ENCODE measurements at places on chromosomes 2 and 18.

- peak; percentile 40 for DNase-seq
Observed at GRCh38 chr2:183248866-183249567, 124.8 kb downstream of the NUP35 start.

DNA sequence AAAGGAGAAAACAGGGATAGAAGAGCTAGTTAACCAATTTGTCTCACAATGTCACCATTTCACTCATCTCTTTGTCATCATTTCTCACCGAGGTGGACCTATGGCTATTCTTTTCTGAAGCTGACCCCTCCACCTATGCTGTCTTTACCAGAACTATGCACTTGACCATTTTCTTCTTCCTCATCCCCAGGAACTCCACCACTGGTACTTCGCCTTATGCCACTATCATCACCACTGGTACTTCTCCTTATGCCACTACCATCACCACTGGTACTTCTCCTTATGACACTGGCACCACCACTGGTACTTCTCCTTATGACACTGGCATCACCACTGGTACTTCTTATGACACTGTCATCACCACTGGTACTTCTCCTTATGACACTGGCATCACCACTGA is 745.8 kb upstream of the CHAC2 start:
- DNase-seq = no peak

- DNase-seq = no peak
Observed at GRCh38 chr2:98763209-98763951, 32.4 kb upstream of the MGAT4A start.

DNA sequence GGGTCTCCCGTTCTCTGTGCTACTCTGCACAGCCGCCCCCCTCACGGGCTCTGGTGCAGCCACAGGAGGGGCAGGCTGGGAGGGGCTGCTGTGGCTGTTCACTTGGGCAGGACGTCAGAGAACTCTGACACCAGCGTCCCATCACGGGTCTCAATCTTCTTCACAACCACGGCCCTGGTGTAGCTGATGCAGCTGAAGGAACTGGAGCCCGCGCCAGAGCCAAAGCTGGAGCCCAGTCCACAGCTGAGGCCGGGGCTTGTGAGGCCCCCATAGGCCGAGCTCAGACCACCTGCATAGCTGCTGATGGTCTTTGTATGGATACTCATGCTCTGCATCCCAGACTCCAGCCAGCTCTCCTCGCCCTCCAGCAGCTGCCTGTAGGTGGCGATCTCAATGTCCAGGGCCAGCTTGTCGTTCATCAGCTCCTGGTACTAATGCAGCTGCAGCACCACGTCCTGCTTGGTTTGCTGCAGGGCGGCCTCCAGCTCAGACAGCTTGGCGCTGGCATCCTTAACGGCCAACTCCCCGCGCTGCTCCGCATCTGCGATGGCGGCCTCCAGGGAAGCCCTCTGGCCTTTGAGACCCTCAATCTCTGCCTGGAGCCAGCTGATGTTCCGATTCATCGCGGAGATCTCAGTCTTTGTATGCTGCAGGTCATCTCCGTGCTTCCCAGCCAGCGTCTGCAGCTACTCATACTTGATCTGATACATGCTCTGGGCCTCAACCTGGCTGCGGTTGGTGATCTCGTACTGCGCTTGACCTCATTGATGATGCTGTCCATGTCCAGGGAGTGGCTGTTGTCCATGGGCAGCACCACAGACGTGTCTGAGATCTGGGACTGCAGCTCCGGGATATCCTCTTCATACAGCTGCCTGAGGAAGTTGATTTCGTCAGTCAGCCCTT is 7.4 kb upstream of the DUSP19 start:
- peak; percentile 70 for DNase-seq

DNA sequence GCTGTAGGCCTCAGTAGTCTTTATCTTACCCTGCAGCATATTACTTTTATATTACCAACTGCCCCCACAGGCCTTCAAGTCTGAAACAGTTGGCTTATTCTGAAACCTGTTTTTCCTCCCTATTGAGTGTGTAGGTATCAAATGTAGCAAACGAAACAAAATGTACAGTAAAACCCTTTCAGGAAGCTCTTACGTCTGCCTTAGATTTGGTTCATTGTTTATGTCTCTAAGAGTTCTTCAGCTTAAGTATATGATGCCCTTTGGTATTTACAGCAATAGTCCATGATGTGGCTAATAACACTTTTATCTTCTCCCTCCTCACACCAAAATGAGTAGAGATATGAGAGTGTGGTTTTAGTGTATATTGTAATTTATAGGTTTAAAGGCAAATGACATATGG is 108.8 kb downstream of the DOCK10 start:
- DNase-seq = no peak

GRCh38 chr18:61823595-61823994 is 69.2 kb downstream of the RNF152 start:
- no peak for DNase-seq

DNA sequence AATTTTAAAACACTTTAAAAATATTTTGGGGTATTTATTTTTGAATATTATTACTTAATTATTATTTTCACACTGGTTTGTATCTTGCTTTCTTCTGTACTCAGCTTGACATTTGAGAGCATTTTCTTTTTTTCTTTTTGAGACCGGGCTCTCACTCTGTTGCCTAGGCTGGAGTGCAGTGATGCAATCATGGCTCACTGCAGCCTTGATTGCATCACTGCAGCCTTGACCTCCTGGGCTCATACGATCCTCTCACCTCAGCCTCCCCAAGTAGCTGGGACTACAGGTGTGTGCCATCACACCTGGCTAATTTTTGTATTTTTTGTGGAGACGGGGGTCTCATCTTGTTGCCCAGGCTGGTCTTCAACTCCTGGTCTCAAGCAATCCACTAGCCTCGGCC is 79.9 kb upstream of the DLX2 start:
- DNase-seq = no peak

GRCh38 chr18:56433919-56434318 is 204.5 kb downstream of the TXNL1 start:
- no peak for DNase-seq

DNA sequence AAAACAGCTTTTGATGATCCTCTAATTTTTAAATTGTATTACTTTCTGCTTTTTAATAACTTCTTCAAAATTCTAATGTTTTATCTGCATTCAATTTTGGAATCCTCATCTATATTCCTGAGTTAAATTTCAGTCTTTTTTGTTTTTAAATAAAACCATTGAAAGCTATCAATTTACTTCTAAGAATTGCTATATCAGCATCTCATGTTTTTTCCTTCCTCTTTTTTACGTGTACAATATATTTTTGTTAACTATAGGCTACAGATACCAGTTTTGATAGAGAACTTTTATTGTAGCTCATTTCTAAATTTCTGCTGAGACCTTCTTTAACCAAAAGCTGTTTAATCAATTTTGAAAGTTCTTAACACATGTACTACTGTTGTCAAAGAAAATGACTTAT is 84.5 kb downstream of the SS18 start:
- no peak for DNase-seq

DNA sequence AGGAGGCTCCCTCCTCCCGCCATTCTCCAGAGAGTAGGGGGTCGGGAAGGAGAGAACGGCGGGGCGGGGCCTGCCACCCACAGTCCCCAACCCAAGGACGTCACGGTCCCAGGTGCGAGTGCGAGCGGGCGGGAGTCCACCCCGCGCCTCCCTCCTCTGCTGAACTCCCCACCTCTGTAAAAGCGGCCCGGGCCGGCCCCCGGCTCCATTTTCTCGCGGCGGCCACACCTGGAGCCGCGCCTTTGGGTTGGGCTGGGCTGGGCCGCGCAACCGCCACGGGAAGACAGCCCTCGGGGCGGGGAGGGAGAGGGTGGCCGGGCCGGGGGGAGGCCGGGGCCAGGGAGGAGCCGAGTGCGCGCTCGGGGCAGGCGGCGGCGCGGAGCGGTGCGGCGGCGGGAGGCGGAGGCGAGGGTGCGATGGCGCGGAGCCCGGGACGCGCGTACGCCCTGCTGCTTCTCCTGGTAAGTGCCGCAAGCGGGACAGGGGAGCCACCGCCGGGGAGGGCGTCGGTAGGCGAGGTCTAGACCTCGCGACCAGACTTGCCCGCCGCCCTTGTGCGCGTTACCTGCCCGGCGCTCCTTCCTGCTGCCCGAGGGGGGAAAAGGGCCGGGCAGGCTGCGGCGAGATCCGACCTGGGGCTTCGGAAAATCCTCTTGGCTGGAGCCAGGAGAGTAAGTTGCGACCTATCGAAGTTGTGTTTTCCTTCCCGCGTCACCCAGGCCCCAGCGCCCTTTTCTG is at the start of gene DSG2:
Gene DSG2, plus strand, starts transcription at position 342 of the 738 bp plus-strand sequence. Its CDS starts 75 bp downstream, at position 417.
- peak; percentile 11 for DNase-seq

DNA sequence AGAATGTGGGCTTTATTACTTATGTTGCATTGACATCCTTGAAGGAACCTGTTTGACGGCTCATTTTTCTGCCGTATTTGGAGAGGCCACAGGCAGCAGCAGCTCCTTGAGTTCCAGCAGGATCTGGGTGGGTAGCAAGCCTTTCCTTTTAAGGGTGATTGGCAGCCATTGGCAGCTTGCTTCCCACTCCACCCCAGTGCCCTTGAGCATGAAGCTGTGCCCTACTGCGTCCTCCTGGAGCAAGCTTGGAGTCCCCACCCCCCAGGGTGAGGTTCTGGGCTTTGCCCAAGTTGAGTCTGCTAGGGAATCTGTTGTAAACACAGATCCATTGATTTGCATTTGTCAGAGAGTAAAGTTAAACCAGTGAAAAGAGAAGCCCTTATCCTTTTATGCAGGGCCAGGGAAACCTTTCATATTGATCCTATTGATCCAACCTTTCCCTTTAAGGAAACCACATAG is 9.2 kb downstream of the ONECUT2 start:
- no peak for DNase-seq

- no peak for DNase-seq
Observed at GRCh38 chr2:98556344-98557033, 51.8 kb downstream of the COA5 start.

DNA sequence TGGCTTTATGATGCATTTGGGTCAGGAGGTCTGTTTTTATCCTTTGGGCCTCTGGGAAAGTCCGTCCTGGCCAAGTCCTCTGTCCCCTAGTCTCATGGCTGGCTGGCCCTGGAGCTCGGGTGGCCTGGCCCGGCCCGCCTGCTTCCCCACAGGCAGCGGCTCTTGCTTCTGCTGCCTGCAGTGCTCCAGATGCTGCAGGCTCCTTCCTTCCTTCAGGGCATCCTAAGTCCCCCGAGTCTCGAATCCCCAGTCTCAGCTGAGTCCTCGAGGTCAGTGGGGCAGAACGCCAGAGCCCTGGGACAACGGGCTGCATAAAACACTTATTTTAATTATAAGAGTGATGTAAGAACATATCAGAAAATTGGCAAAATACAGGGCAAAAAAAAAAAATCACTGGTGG is 71.2 kb downstream of the HPCAL1 start:
- DNase-seq = no peak

DNA sequence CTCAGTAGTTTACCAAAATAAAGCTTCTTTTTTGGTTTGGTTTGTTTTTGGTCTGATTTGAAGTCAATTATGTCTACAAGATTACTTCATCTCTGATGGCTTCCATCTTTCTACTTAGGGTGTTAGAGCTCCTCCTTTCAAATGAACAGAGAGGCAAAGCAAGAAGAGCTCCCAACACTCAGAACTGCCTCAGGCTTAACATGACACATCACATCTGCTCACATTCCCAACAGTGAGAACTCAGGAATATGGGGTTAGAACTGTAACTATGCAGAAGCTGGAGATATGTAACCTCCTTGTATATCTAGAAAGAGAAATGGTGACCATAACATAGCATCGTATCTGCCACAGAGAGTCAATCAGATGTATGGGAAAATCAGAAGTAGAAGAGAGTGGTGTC is 11.4 kb upstream of the LRATD1 start:
- no peak for DNase-seq

DNA sequence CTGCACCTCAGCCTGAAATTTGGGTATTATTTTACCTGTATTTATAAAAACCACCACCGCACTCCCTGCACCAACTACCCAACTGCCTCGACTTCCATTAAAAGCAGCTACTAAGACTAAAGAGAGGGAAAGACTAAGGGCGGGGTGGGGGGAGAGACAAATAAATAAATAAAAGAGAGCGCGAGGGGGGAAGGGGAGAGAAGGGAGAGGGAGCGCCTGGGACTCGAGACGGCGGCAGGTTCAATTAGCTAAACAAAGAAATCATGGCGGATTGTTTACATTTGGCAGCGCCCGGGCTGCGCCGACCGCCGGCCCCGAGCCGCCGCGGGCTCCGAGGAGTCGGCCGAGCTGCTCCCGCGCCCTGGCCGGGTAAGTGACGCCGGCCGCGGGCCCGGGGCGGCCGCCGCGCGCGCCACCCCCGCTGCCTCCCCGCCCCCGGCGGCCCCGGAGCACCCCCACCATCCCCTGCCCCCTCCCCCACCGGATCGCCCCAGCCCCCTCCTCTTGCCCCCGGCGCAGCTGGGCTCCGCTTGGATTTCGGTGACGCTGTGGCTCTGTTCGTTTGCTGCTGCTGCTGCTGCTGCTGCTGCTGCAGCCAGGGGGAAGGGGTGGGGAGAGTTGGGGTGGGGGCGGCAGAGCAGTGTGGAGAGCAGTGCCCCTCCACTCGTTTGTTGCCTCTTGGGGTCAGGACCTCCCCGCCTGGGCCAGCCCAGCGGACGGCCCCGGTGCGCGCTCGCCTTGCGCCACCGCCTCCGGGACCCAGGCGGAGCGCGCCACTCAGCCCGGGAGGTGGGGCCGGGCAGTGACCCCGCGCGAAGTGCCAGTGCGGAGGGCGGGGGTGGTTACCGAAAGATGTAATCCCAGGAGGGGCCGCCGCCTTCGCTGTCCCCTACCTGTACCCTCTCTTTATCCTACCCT is 187.2 kb upstream of the FANCL start:
- DNase-seq = peak; percentile 3

DNA sequence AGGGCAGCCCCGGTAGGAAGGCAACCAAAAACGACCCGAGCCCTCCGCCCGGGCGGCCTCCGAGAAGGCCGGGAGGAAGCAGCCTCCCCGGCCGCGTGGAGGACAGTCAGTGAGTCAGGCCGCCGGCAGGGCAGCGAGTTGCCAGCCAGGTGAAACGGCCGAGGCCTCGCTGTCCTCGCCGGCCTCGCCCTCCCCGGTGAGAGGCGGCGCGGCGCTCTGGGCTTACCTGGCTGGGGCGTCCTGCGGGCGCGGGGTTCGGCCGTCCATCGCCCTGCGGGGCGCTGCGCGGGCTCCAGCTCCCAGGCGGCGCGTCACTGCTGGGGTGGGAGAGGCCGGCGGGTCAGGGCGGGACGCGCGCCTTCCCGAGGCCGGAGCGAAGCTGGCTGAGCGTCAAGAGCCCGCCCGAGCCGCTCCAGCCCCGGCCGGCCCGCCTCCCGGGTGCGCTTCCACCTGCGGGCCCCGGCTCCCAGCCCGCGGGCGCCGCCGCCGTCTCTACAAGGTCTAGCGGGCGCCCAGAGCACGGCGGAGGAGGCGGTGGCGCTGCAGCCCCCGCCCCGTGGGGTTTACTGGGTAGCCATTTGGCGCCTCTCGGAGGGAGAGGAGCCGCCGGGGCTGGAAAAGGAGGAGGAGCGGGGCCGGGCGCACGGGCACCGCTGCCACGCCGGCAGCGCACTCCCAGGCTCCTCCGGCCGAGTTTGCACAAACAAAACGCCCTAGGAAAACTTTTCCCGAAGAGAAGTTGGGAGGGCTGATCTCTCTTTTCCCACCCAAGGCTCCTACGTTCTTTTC is 499 bp downstream of the COBLL1 start:
- DNase-seq = peak; percentile 87

DNA sequence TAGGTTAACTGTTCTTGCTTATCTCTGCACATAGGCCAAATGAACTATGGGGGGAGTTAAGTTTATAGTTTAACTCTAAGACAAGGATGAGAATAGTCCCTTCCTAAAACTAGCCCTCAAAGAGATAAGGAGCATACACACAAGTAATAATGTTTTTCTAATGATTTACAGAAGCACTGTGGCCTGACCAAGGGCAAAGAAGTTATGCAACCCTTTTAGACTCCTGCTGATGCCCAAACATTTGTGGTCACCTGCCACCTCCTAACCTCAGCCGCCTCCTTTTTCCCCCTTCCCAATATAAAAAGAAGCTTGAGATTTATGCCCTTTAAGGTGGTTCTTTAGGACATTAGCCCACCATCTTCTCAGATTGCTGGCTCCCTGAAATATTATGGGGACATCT is 357.7 kb downstream of the ALK start:
- DNase-seq = no peak
